CD4-positive, alpha-beta memory T cell (primary cell): ENCODE measurements at places on chromosomes 16 and 17.

DNA sequence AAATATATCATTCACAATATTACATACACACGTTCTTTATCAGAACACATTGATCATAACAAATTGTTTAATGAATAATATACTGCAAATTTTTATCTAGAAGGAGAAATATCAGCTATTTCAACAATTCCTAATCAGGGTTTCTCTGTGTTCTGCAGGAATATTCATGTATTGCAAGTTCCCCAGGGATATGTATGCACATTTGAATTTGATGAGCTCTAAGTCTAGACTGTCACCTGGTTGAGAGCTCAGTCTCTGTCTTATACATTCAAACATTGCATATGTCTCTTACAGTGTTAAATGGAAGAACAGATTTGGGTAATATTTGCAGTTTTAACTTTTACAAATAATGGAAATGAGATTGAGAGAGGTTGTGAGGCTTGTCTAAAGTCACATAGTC, 829.7 kb downstream of the CDH11 start:
- DNase-seq = no peak

- no peak for DNase-seq
Measured at GRCh38 chr17:40470932-40471828, 27.9 kb downstream of the IGFBP4 start.

DNA sequence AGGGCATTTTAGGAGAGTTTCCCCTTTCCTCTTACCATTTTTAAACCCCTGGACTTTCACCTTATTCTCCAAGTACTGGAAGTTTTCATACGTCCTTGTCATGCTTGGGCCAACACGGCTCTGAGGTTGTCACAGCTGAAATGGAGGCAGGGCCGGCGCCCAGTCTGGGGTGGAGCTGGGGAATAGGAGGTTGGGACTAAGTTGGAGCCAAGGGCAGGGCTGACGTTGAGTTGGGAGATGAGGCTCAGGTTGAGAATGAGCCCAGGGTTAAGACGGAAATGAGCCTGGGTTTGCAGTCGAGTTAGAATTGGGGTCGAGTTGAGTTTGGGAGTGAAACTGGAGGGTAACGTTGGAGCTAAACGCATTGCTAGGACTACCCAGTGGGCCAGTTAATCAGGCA, 1.3 kb downstream of the CLEC10A start:
- no peak for DNase-seq

GRCh38 chr16:3001316-3001715, 11.4 kb upstream of the CLDN9 start:
- no peak for DNase-seq

GRCh38 chr17:79891113-79891730, 52.0 kb upstream of the CBX4 start:
- DNase-seq = no peak

GRCh38 chr16:83343935-83344366, 463.8 kb upstream of the HSBP1 start:
- DNase-seq = no peak

- DNase-seq = peak; percentile 83
Measured at GRCh38 chr16:85010931-85011845, at the start of gene ZDHHC7. ZDHHC7 (minus strand) TSS chr16:85011535; CDS start chr16:84990618, 20,917 bp downstream.

- no peak for DNase-seq
Measured at GRCh38 chr17:39461926-39462569, 762 bp downstream of the CDK12 start.

- no peak for DNase-seq
Measured at GRCh38 chr16:48603647-48604376, 6.2 kb downstream of the N4BP1 start.

DNA sequence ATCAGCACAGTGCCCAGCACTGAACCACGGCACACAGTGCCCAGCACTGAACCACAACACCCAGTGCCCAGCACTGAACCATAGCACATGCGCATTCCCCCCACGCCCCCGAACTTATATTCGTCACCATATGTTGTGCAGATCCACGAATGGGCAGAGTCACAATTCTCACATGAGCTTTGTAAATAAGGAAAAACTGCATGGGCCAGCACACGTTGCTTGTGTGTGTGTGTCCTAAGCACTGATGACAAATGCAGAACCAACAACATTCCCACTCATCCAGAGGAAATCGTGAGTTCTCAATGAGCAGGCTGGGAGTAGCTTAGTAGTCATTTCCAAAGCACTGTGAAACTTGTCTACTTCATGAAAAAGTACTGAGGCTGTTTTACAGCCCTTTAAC, 70.0 kb downstream of the ADCY9 start:
- no peak for DNase-seq

DNA sequence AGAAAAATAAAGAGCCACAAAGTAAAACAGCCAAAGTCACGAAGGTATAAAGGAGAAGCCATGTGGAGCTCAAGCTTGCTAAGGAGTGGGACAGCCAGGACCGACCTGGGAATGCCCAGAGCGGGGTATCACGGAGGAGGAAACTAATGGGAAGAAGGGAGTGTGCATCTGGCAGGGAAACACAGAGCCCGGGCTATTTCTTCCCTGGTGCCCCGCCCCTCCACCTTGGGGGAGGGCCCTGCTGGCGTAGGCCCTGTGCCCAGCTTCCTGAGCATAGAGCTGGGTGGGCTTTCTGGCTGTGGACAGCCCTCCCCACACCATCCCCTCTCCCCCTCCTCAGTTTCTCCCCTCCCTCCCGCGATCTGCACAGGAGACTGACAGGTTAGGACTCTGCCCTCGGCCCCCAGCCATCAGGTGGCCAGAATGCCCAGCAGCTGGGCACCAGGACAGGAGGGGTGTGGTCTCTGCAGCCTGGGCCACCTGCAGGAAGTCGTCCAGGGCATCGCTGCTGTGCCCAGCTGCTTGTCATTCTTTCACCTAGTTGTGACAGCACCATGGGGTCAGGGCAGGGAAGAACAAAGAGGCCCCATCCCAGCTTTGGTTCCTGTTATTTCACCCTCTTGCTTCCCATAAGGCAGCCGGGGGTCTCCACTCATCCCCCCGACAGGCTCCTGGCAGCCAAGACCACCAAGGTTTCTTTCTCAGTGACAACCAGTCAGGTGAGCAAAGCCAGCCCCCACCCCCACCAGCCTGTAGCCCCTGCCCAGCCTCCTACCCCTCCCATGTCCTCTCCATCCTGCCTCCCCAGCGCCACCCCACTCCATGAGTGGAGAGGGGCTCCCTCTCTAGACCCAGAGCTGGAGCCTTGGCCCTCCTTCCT, 7.1 kb upstream of the DCAF7 start:
- no peak for DNase-seq

DNA sequence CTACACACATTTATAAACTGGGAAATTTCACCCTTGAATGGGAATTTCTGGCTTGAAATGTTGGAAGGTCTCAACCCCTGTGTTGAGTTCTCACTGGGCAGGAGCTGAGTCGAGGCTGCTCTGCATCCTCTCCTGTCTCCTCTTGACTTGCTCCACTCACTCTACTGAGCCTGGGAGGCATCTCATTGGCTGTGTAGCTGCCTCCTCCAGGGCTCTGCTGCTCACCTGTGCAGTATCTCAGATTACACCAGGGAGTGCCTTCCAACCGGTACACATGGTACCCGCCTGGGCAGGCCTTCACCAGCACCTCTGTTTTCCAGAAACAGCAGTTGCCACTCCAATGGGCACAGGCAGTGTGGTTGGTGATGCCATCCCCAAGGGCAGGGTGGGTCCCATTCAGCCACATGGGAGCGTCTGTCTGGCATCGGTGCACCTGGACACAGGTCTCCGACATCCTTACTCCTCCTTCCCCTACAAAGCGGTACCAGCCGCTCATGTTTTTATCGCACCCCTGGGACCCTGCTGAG, 3.7 kb downstream of the GP2 start:
- no peak for DNase-seq

- DNase-seq = no peak
Measured at GRCh38 chr16:60331168-60331567, 1597.1 kb upstream of the GOT2 start.

GRCh38 chr16:3999479-4000325, 116.5 kb downstream of the ADCY9 start:
- peak; percentile 17 for DNase-seq

DNA sequence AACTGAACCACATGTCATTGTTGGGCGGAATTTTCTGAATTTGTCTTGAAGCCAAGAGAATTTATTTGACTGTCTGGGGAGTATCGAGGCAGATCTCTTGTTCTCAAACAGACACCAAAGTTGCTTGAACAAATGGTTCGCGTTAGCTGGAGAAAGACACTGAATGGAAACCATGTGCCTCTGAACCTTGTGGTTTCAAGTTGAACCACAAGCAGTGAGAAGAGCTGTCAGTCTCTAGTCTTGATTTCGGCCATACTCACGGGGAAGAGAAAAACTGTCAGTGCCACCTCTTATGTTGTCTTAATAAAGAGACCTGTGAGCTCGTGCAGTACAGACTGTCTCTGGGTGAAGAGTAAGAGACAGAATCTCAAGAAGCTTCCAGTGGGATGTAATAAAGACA, 886.5 kb upstream of the SOX9 start:
- DNase-seq = no peak

GRCh38 chr17:41478237-41478636, 2.7 kb downstream of the KRT35 start:
- no peak for DNase-seq

DNA sequence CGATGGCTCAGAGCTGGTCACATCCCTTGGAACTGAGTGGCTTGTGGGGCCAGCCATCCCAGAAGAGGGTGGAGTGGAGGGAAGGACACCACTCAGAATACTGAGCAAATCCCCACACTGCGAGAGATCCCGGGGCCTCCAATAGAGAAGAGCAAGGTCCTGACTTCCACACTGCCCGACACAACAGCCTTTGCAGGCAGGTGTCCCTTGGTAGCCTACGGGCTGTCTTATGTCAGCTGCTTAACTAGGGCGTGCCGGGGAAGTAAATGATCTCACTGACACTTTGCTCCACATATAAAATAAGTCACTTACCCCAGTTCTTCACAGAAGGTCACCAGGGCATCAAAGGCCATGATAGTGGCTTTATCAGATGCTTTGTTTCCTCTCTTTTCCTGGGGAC, 16.1 kb downstream of the RECQL5 start:
- DNase-seq = no peak

GRCh38 chr16:56341656-56342399, 83.5 kb downstream of the AMFR start:
- DNase-seq = no peak

DNA sequence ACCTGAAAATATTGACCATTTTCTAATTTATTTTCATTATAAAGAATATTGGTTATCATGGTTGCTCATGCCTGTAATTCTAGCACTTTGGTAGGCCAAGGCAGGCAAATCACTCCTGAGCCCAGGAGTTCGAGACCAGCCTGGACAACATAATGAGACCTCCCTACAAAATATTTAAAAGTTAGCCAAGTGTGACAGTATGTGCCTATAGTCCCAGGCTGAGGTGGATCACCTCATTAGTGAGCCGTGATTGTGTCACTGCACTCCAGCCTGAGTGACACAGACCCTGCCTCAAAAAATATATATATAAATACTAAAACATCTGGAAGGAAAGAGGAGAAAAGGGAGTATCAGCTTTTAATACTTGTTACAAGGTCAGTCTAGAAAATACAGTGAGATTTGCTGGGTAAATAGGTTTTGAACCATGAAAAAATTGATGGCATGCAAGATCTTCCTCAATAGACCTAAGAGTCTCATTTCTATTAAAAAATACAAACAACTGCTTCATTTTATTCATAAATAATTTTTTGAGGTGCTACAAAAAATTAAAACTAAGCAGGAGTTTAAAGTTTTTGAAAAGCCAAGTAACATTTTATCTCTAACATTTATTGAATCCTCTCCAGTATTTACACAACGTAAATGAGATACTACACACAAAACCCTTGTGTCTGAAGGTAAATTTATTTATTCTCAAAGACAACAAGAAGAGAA, 47.7 kb downstream of the TUBD1 start:
- no peak for DNase-seq

DNA sequence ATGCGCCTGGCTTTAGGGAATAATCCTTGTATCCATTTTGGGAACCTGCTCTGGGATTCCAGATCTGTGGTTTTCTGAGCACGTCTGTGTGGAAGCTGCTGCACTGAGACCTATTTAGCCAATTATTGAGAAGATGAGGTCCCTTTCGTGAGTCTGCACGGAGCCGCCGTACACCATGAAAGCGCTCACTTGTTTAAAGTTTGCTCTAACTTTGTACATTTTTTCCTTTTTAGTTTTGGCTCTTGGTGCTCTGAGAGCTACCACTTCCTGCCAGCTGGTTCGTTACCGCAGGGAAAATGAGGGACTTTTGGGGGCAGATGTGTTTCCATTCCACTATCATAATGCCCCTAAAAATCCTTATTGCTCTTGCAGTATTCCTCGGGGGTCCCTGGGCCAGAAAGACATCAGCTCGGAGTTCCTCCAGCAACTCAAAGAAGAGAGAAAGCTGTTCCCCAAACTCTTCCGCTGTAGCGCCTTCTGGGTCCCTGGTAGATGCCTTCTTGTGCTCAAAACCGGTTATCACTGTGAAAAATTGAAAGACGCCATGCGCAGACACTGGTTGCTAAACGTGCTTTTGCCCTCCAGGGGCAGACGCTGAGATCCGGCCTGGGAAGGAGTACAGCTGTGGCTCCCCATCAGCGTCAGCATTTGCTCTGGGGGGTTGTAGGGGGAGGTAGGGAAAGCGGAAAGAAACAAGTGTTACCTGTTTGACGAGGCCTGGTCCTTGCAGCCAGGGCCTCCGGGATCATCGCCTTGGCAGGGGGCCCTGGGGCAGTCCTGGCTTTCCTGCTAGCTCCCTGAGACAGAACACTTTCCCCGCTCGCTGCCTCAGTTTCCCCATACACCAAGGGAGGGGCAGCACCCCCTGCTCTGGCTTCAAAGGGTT, 238.1 kb downstream of the MRTFB start:
- DNase-seq = no peak

DNA sequence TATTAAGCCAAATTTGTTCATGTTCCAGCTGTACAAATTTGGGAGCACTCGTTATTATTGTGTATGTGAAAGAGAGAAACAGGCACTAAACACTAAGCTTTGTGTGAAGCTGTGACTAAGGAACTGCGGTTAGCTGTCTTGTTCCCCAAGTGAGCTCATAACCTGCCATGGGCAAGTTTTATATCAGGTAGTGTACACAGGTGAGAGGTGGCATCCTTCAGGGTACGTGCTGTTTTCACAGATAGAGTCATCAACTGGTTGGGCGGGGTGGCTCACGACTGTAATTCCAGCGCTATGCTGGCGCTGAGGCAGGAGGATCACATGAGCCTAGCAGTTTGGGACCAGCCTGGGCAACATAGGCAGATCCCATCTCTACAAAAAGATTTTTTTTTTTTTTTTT, 2.8 kb downstream of the DNAJA3 start:
- DNase-seq = no peak

DNA sequence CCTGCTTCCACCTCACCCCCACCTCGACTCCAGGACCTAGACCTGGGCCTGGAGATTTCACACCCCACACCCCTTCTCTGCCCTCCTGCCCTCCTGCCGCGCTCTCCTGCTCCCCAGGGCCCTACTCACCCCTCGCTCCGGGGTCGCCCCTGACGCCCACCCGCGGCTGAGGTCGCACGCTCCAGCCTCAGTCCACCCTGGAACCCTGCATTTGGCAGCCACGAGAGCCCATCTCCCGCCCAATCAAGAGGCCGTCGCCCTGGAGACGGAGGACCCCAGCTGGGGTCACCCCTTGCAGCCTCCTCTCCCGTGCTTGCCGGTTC, 16.1 kb downstream of the TLE7 start:
- DNase-seq = no peak
